HAP-1 (cell line): ENCODE measurements at places on chromosomes 6 and 20.

DNA sequence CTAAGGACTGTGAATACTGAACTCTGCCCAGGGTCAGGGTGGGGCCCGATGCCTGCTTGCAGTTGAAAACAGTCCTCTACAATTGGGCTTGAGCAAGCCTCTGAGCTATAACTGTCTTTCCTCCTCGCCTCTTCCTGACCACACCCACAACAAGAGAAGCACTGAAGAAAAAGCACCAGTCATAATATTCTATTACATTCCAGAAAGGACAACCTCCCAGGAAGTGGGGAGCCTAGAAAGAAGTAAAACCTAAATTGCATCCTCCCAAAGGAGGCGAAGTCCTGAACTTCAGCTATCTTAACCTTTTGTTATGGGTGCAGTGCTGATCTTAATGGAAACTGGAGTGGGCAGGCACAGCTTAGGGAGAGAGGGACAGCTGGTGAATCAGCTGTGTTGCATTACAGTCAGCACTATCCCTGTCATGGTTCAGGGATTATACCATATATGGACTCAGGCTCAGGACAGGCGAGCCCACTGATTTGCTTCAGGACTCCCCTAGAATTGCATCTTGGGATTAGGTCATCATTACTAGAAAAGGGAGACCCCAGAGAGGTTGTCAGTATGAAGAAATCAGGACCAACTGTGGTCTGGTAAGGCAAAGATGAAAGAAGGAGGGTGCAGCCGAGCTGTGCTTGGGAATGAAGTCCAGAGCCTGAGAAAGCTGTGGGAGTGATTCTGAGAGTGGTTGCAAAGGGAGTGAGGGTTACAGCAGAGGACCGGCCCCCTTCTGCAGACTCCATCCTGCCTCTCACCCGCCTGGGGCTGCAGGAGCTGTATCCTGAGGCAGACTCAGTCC, 18.3 kb upstream of the TRAM2 start:
- peak; percentile 27 for DNase-seq

- DNase-seq: no peak
Measured at GRCh38 chr6:165695722-165696515, 32.9 kb upstream of the PDE10A start.

DNA sequence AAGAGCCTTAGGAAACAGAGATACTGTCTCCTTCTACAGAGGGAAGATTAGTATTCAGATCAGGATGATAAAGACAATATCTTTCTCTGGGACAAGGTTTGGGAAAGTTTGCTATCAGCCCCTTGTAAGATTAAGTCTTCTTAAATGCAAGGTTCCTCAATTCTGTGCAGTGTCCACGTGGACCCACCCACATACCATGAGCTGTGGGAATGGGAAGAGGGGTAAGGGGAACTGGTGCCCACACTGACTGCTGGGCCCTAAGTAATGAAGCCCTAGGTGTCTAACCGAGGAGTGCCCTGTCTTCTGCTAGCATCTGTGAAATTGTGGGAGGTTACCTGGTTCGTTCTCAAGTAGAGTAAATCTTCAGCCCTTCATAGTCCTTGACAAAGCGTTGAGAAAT, 5.8 kb upstream of the SSTR4 start:
- no peak for DNase-seq

GRCh38 chr20:9532069-9532838, 17.9 kb downstream of the LAMP5 start:
- peak; percentile 74 for DNase-seq

DNA sequence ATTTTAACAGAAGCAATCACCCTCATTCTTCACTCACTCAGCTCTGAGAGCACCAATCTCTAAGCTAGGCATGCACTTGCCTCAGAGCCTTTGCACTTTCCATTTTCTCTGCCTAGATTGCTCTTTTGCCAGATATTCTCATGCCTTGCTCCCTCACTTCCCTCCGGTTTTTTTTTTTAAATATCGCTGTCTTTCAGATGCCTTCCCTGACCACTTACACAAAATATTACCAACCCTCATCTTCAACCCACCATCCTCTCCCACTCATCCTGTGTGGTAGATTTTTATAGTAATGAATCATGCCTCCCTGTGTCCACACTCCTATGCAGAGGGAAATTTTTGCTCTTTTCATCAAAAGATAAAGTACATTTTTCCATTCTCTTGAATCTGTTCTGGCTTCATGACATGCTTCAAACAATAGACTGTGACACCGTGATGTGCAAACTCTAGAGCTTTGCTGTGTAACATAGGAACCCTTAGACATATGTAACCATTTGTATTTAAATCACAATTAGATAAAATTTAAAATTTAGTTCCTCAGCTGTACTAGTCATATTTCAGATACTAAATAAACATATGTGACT, 437.1 kb downstream of the UTRN start:
- DNase-seq: no peak

DNA sequence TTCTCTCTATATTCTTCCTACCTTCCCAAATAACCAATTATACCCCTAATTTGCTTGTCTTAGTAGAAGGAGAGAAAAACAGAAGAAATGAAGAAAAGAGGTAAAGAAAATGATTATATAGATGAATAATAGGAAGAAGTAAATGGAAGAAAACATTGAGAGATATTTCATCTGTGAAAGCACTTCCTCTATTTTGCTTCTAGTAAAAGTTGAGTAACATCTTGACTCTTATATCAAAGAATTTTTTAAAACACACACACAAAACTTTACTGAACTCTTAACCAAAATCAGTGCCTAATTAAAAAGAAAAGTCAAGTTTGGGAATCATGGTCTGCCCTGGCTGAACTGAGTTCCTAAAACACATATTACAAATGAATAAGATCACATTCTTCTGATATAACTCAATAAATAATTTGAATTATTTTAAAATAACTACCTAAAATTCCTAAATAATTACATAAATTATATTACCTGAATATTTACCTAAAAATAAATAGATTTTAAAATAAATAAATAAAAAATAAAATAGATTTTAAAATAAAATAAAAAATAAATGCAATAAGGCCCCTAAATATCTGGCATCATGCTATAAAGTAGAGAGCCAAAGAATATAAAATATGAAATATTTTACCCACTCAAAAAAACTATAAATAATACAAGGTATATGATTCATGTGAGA, 8.8 kb downstream of the SLC17A2 start:
- DNase-seq: no peak

DNA sequence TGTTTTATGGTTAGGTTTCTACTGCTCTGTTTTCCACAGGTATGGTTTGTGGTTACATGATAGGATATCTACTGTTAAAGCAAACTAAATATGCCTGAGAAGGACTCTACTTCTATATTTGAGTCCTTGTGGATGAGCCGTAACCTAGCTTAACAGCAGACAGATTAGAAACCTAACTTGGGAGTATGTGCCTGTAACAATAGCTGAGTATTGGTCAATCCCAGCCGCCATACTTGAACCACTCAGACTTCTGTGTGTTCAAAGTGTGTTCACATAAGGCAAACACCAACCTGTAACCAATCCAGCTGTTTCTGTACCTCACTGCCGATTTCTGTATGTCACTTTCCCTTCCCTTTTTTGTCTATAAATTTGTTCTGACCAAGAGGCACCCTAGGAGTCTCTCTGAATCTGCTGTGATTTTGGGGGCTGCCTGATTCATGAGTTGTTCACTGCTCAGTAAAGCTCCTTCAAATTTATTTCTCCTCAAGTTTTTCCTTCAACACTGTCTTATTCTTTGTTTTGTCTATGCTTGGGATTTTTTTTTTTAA, 37.1 kb downstream of the PHF3 start:
- no peak for DNase-seq

- DNase-seq: no peak
Measured at GRCh38 chr20:45970646-45971424, 1.2 kb downstream of the ZNF335 start.

- no peak for DNase-seq
Measured at GRCh38 chr6:8644306-8644705, 209.0 kb upstream of the SLC35B3 start.

DNA sequence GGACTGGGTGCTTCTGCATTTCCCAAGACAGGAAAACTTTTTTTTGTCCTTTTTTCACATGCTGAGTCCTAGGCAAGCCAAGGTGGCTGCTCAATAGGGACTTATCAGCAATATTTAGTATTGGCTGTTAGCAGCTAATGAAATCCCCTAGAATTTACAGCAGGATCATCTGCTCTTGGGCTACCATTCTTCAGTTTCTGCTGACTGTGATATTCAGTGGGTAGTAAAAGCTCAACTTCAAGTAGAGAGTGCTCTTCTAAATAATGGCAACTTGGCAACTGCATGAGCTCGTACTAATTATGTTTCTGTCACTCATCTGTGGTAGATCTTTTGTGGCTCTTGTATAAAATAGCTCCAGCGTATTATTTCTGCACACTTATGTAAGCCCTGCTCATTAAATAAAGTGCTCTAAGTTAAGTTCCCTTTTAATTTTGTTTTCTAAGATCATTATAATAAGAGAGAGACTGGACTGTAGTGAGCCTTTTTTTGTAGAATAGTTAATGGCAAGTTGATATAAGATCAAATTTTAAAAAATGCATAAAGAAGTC, 110.3 kb downstream of the SLC35F1 start:
- DNase-seq: peak; percentile 62

GRCh38 chr6:119791736-119792135, 442.2 kb upstream of the MAN1A1 start:
- DNase-seq: no peak

- DNase-seq: no peak
Measured at GRCh38 chr20:24674921-24675605, 205.6 kb downstream of the SYNDIG1 start.

DNA sequence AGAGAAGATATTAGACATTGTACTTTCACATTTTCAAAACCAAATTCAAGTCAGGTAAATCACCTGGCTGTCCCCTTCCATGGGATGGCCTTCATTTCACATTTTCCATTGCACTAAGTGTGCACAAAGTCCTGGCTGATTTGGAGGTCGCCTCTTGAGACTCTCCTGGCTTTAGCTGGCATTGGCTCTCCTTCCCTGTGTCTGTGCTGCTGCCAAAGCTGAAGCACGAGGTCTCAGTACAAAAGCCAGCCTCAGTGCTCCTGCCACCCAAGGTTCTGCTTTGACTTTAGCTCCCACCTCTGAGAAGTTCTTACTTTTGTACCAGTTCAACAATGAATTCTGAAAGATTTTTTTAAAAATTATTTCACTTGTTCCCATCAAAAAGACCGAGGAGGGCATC, 289.2 kb upstream of the CNR1 start:
- no peak for DNase-seq

DNA sequence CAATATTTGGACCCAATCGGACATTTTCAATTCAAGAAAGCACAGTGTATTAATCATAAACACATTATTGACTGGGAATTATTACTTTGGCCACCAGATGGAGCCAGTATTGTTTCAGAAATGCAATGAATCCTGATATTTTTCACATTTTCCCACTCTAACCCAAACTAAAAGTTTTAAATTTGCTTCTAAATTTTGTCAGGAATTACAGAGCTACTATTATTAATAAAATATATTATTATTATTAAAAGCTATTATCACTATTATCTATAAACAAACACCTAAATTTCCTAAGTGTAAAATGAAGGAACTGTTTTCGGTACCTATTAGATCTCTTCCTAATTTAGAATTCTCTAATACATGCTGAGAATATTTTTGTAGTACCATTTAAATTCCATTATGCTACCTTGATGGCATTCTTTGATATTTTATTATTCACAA, 245.3 kb downstream of the OGFRL1 start:
- peak; percentile 26 for DNase-seq

GRCh38 chr6:156910938-156911337, 133.8 kb downstream of the ARID1B start:
- DNase-seq: no peak

DNA sequence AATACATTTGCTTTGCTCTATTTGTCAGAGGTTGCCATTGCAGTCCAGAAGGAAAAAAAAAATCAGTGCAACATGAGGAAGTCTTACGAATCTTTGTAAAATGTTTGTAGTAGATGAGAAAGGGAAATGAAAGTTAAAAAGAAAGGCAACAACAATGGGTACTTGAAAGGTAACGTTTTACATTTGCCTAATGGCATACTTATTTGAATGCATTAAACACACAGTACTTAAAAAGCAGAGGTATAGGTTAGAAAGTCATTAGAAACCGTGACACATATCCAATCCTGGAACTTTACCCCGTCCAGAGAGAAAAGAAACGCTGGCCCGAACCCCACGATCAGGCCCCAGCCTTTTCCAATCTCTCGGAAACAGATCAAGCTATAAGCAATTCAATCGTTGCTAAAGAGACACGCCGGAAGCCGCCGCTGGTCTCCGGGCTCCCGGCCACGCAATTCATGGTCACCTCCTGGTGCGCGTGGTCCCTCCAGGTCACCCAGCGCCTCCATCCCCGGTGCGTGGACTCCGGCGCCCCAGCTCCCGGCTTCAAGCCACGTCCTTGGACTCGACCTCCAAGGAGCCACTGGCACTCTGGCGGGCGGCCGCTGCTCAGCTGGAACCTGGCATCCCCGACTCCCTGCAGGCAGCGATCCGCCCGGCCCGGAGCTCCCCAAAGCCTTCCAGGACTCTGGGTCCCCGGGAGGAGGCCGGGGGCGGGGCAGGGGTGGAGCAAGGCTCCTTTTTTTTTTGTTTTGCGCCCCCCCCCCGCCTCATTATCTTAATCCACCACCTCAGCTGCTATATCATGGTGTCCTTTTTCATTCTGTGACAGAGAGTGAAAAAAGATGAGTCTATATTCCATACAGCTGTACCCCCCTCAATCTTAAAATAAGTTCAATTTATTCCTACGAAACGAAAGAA, at the start of gene SLC18B1:
Gene SLC18B1 (minus strand): TSS at position 687 of the 918 bp plus-strand sequence. CDS start 181 bp downstream, at position 506.
- DNase-seq: no peak

GRCh38 chr20:25376886-25377285, 13.7 kb downstream of the ABHD12 start:
- no peak for DNase-seq

GRCh38 chr6:111499269-111499793, 16.3 kb upstream of the REV3L start:
- DNase-seq: no peak

GRCh38 chr6:33654831-33655554, 33.9 kb downstream of the ITPR3 start:
- DNase-seq: no peak

DNA sequence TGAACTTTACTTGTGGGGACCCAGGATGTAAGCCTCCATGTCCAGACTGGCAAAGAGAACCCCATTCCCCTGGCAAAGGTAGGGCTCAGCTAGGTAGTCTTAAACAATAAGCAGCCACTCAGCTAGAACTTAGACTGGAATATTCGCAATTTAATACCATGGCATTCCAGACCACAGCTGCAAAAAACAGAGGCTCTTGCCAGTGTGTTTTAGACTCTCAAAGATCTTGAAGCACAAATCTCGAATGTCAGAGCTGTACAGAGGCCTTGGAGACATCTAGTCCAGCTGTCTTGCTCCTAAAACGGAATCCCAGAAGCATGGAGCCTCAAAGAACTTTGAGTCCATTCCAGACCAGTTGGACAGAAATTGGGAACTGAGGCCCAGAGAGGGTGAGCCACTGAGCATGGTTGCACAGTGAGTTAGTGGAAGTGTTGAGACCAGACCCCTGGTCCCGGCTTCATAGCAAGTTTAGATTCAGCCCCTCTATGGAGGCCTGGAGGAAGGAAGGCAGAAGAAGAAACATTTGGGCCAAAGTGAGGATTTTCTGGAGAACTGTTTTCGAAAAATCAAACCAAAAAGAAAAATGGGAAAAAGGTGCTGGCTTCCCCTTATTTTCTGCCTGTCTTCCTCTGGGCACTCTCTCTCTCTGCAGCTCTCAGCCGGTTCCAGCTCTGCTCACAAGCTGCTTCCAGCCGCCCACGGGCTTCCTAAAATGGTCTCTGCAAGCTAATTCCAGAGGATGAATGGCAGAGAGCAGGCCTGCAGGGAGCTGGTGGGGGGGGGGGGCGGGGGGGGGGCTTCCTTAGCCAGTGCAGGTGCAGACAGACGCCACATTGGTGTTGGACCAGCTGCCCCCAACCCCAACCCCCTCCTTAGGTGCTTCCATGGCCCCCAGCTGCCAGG, 32.4 kb downstream of the AAR2 start:
- no peak for DNase-seq
